RWPE1 (cell line): ENCODE measurements at places on chromosomes 16 and 17.
A peak's percentile ranks its signal among the peaks of the same experiment; 100 is the strongest.

DNA sequence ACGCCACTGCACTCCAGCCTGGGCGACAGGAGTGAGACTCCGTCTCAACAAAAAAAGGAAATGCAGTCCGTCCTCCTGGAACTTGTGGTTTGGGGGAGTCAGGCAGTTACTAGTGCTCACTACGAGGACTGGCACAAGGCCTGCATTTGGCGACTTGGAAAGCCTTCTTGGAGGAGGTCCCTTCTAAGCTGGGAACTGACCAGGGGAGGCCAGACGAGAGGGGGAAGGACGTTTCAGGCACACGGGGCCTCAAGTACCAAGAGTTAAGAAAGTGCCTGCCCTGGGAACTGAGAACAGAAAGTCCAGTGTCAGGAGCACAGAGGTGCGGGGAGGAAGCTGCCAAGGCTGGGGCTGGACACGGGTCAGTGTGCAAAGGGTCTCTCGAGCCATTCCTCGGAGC lies 89.9 kb downstream of the ABR start:
- DNase-seq: no peak

GRCh38 chr16:85535352-85536072 lies 77.6 kb upstream of the GSE1 start:
- DNase-seq: no peak

- no peak for DNase-seq
Observed at GRCh38 chr17:78225088-78225865, 6.2 kb upstream of the TMEM235 start.

DNA sequence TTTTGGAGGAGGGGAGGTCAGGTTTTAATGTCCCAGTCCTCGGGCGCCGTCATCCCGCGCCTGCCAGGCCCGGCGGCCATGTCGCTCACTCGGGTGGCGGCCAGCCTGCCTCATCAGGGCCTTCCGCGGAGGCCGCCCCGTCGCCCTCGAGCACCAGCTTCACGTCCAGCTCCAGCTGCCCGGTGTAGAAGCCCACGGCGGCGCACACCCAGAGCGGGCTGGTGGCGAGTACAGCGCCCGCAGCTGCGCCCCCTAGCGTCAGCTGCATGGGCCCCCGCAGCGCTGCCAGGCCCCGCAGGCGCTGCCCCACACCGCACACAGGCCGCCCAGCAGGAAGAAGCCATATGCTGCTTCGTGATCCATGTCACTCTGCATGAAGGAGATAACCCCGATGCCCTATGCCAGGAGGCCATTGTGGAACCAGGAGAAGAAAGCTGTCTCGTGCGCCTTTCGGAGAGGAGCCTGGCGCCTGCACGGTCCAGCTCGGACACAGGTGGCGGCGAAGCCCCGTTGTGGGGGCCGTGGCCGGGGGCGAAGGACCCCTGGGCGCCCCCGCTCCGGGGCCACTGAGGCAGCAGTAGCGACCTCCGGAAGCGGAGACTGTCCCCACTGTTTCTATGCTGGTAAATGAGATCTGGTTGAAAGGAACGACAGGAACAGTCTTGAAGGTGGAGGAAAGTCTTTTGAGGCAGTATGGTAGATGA lies 9.6 kb downstream of the AP2B1 start:
- DNase-seq: no peak

GRCh38 chr16:10519929-10520868 lies 60.2 kb downstream of the EMP2 start:
- DNase-seq: no peak

- DNase-seq: peak; percentile 29
Observed at GRCh38 chr17:44002141-44002848, 2.1 kb upstream of the NAGS start.

DNA sequence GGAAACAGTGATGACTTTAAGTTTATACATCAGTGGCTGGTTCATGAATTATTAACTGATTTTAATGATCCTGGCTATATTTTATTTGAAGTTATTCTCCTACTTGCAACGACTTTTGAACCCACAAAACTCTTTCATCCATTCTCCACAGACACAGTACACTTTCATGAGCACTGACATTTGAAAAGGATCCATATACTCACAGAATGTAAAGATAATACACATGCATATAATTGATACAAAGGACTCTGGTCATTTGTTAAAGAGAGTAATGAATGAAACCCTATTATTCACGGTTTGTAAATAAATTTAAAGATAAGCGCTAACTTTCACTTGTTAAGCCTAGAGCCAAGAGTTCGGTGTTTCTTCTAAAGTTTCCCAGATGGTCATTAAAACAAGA lies 3.3 kb downstream of the TOX3 start:
- DNase-seq: no peak

- no peak for DNase-seq
Observed at GRCh38 chr17:82989881-82990280, 89.5 kb upstream of the METRNL start.

DNA sequence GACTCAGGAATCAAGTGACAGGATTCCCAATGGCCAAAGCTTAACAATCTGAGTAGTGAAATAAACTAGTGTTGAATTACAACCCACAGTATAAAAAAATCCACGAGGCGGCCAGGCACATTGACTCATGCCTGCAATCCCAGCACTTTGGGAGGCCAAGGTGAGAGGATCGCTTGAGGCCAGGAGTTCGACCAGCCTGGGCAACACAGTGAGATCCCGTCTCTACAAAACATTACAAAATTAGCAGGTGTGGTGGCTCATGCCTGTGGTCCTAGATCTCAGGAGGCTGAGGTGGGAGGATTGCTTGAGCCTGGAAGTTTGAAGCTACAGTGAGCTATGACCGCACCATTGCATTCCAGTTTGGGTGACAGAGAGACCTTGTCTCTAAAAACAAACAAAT lies 133.8 kb downstream of the CPPED1 start:
- no peak for DNase-seq

DNA sequence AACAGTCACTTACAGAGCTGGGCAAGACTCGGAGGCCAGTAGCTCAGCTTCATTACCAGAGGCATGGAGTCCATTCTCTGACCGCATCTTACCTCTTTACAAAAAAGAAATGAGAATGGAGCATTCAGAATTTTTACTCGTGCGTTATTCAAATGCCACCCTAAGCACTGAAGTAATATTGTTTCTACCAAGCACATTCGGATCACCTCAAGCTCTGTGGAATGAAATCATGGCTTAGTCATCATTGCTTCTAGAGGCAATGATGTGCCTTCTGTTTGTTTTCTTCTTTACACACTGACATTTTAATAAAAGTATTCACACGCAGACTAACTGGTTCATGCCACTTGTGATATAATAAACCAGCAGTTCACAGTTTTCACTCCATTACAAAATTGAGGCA lies 206.8 kb downstream of the PHKB start:
- DNase-seq: no peak

DNA sequence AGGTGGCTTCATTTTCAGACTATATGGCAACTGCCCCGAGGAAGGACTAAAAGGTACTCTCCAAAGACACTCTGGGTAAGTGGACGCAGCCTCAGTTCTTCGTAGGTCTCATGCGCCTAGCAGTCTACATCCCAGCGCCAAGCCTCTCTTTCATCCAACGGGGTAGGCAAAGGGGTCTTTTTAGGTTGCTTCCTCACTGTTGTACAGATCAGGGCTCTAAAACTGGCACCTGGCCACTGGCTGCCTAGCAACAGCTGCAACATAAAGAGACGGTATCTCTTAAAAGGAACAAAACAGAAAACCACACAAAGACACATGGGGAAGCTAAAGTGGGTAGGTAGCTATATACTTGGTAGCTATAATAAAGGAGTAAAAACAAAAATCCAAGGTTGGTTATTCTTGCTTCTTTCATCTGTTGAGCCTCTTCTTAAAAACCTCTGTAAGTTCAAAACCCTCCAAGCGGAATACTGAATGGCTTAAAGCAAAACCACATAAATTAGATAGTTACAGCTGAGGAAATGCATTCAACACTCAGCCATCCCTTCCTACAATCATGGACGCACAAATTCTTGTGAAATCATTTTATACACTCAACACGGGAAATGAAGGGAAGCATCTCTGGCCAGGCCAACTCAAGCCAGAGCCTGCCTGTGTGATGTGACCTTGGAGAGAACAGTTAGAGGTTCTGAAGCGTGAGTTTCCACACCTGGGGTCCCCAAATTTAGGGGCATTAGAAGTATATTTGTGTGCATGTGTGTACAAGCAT lies 22.7 kb downstream of the CYTH1 start:
- DNase-seq: no peak

- DNase-seq: no peak
Observed at GRCh38 chr16:20409398-20410120, at the start of gene ACSM5. ACSM5 (plus strand) TSS chr16:20409534; CDS start chr16:20411485, 1,951 bp downstream.

DNA sequence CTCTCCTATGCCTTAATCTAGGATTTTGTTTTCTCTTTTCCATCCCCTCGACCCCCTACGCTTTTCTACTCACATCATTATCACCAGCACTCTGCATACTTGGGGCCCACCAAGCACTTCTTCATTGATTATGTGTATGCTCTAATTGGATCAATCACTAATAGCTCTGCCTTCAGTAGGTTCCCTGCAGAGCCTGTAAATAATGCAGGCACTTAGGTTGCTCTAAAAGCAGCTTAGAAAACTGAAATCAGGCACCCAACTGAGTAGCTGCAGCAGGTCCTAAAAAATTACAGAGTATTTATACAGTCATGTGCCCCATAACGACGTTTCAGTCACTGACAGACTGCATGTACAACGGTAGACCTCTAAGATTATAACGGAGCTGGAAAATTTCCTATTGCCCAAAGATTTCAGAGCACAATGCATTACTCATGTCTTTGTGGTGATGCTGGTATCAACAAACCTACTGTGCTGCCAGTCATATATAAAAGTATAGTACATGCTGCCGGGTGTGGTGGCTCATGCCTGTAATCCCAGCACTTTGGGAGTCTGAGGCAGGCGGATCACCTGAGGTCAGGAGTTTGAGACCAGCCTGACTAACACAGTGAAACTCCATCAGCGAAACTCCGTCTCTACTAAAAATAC lies 280.4 kb downstream of the HS3ST3B1 start:
- no peak for DNase-seq

DNA sequence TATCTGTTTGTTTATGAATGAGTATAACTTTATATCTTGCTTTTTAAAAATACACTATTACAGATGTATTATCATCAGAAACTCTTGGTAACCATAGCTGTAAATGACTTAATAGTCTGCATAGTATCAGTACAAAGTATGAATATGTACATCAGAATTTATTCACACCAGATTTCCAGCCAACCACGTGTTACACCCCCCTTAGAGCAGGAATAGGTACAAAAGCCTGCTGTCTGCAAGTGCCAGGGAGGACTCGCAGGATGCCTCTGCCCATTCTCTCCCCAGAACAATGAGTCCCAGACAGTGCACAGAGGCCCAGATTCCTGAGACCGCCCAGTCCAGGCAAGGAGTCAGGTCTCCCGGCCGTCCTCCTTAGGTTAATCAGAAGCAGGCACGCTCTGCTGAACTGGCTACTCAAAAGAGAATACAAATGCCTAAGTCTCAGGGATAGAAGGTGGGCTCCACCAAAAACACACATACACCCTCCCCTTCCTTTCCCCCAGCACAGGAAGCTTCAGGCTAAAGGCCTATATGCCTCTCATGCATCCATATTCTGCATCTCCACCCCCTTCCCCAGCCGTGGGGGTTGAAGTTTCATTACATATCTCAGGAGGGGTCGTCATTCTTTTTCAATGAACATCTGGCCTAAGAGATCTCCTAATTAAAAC lies 159.1 kb upstream of the CDH11 start:
- DNase-seq: no peak

DNA sequence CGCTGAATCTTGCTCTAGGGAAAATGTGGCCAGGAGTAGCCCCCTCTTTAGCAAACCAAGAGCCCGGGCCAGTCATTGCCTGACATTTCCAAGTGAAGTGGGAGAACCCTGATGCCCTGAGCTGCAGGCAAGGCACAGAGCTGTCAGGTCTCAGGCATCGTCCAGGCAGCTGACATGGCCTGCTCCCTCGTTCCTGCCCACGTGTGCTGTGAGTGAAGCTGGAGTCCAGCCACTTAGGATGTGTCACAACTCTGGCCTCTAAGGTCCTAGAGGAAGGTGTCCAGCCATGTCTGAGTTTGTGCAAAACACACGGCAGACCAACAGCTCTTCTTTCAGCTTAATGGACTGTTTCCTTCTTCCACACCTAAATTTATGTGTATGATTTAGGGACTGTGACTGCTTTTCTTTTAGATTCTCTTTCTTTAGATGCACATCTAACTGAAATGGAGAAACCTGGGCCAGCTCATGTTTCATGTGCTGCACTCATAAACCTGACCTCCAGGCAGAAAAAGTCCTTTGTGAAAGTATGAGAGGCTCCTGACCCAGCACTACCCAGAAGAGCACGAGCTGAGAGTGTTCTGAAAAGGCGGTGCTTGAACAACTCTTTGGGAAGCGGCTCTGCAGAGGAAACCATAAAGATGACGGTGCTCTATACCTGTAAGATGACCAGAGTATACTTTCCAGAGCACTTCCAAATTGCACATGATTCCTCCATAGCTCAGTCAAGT lies 14.8 kb upstream of the LIMD2 start:
- DNase-seq: no peak

DNA sequence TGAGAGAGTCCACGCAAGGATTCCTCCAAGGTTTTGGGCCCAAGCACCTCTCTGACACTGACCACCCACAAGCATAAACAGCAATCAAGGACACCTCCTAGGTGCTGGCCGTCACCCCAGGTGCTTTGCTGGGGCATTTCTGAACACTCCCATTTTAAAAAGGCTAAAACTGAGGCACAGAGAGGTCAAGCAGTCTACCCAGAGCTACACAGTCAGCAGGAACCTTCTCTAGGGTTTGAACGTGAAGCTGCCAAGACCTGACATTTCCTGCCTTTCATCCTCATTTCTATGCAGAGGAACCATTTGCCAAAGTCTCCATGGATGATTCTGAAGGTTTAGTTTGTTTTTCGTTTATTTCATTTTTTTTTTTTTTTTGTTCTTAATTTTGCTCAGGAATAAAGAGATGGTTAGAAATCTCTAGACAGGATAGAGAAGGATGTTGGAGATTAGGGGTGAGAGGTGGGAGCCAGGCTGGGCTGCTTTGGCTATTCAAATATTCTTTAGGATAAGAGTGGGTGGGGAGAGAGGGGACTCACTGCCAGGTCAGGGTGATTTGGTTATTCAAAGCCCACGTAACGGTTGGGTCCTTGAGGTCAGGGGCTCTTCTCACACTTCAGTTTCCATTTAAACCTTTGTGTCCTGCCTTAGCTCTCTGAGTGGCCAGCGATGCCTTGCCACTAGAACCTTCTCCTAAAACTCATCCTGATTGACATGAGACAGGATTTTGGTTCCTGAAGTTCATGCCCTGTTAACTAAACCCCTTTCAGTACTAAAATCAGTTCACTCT lies 6.2 kb downstream of the PLCG2 start:
- DNase-seq: no peak

DNA sequence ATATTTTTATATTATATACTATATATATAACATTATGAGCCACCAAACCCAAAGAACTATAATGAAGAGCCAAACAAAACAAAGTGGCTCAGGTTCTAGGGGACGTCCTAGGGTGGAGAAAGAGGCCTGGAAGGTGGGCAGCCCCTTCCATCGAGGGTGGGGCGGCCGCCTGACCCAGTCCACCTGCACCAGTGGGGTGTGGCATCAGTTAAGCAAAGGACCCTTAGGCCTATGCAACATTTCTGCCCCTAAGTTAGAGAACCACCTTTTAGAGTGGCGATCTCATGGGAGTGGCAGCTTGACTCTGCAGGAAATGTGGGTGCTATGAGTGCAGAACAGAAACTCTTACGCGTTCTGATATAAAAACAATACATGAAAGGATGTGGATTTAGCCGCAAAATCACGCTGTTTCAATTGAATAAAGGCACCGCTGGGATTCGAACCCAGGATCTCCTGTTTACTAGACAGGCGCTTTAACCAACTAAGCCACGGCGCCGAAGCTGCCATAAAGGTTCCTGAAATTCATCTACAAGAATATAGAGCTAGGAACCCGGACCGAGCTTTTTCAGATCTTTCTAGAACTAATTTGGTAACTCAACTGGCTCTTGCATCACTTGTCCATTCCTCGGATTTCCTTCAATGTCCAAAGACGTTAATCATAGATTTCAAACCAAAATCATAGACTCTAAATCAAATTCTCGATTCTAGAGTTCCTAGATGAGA lies 15.6 kb upstream of the AURKB start:
- DNase-seq: no peak
